ENCODE measurements at places on chromosomes 1 and 21.

GRCh38 chr1:242788771-242789170 lies 264.3 kb upstream of the PLD5 start:
- no peak for DNase-seq

GRCh38 chr1:213138892-213139291 lies 87.9 kb downstream of the RPS6KC1 start:
- DNase-seq = peak; percentile 36

GRCh38 chr1:162903246-162903645 lies 42.3 kb upstream of the CCDC190 start:
- no peak for DNase-seq

DNA sequence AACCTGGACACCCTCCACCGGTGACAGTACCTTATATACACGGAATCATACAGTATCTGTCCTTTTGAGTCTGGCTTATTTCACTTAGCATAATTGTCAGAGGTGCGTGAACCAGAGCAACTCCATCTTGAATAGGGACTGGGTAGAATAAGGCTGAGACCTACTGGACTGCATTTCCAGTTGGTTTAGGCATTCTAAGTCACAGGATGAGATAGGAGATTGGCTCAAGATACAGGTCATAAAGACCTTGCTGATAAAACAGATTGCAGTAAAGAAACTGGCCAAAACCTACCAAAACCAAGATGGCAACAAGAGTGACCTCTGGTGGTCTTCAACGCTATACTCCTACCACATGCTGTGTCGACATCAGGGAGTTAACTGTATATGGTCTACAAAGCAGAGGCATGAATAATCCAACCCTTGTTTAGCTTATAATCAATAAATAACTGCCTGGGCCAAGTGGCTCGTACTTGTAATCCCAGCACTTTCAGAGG lies 1.4 kb upstream of the FDPS start:
- DNase-seq = peak; percentile 20

GRCh38 chr1:26281091-26281958 lies 1.4 kb downstream of the SH3BGRL3 start:
- DNase-seq = no peak

GRCh38 chr1:80842796-80843195 lies 957.9 kb upstream of the ADGRL2 start:
- DNase-seq = no peak

DNA sequence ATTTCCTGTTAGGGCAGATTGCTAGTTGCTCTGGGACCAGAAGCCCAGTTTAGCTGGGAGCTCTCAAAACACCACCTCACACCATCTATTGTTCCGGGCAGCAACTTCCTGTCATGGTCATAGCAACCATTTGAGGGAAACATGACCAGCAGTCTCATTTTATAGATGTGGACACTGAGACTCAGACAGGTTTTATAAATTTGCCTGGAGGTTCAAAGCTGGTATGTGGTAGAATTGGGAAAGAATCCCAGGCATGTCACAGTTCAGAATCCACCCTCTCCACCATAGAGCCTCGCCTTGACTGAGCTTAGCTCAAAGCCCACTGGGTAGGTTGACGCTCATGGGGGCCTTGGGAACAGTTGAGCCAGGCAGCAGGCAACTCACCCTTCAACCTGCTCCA lies 14.0 kb upstream of the TRIM67 start:
- no peak for DNase-seq

DNA sequence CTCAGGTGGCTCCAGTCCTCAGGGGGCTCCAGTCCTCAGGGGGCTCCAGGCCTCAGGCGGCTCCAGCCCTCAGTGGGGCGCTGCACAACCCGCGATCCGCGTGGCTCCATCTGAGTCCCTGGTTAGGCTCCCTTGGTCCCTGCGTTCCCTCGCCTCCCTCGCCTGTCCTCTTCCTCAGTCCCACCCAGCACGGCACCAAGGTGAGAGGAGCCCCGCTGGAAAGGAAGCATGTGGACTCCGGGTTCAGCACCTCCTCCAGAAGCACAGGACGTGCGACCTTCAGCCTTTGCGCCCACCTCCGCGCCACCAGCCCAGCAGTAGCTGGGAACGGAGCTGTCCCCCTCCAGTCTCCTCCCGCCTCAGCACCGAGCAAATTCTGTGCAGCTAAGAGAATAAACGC lies 8.1 kb upstream of the OR2M5 start:
- no peak for DNase-seq

- DNase-seq = peak; percentile 42
Observed at GRCh38 chr1:29264773-29265389, 28.6 kb downstream of the PTPRU start.

Measured in astrocyte of the spinal cord (primary cell).